ENCODE measurements at places on chromosomes 3 and 15.
A peak's percentile ranks its signal among the peaks of the same experiment; 100 is the strongest.

GRCh38 chr3:56783644-56784447 lies 17.9 kb downstream of the ARHGEF3 start:
- peak; percentile 63 for DNase-seq

- no peak for DNase-seq
These were observed 2.0 kb upstream of the TBL1XR1 start for GRCh38 chr3:177199206-177199760.

GRCh38 chr3:138468886-138469285 lies 34.5 kb downstream of the ESYT3 start:
- no peak for DNase-seq

DNA sequence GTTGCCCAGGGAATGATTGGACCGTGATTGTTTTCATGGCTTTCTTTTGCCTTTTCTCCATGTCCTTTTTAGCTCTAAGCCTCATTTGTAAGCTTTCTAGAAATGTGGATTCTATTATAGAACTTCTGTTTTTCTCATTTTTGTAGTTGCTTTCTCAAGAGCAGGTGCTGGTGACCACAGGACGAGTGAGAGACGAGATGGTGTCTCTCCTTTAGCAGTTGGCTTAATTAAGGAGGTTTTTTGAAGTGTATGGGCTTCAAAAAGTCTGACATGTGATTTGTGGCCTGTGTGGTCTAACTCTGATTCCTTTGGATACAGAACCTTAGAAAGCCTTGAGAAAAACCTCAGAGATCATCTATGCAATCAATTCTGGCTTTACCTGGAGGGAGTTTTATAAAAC lies 292.8 kb downstream of the LPP start:
- no peak for DNase-seq

DNA sequence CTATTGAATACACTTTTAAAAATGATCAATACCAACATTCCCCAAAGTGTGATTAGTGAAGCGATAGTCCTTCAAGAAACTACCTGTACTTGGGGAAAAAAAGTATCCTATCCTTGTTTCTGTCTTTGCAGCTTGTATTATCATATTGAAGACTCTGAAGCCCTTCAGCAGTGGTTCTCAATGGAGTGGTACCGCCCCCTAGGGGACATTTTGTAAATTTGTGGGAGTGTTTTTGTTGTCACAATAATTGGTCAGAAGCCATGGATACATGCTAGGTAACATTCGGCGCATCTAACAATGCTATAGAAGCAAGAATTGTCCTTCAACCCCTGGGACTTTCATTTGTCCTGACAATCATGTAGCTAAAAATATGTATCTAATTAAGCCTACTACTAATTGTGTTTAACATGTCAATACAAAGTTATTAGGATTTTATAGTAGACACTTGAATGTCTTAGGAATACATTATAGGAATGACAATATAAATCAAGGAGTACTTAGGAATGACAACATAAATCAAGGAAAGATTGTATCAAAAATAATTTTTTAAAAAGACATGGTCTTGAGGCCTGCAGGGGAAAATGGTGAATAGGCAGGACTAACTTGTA lies 53.7 kb downstream of the NMD3 start:
- peak; percentile 42 for DNase-seq

- DNase-seq, result no peak
These were observed 37.9 kb upstream of the SLCO2A1 start for GRCh38 chr3:134067531-134068161.

DNA sequence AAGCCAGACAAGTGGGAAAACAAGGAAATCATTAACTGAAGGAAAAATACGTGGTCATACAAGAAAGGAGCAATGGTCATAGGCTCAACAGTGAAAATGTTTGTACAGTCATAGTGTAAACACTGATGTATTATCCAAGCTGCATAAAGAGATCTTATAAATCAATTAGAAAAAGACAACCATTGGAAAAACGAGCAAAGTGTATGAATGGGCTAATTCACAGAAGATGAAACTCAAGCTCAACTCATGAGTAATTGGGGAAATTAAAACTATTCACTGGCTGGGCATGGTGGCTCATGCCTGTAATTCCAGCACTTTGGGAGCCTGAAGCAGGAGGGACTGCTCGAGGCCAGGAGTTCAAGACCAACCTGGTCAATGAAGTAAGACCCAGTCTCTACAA lies 6.4 kb upstream of the IGF2BP2 start:
- no peak for DNase-seq

- DNase-seq, result no peak
These were observed 71.3 kb upstream of the LRTM1 start for GRCh38 chr3:54999159-54999558.

- no peak for DNase-seq
These were observed 2.2 kb upstream of the PRKCD start for GRCh38 chr3:53158765-53159155.
